H1 (cell line): ENCODE measurements at places on chromosomes 3 and 15.

- DNase-seq, result peak; percentile 85
These were observed at the start of gene NEDD4 for GRCh38 chr15:55993111-55993803. NEDD4 (minus strand) TSS chr15:55993612; CDS start chr15:55993555, 57 bp downstream.

GRCh38 chr3:100746092-100746491, 36.8 kb downstream of the TFG start:
- DNase-seq, result no peak

GRCh38 chr3:15273227-15273626, 59.2 kb downstream of the SH3BP5 start:
- no peak for DNase-seq

DNA sequence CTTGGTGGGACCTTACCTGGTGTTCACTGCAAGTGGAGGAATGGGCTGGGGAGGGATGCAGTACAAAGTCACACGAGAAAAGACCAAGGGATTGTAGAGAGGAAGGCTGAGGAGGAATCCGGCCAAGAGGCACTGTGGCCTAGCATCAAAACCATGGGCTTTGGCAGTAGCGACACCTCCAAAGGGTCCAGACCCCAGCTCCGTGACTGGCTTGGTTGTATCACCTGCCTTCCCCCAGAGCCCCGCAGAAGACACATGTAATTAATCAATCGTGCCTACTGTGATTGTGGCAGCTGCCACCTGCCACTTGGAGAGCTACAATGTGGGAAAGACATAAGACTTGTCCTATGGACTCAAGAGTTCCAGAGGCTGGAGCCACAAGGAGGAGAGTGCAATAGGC, 54.7 kb downstream of the ST8SIA2 start:
- no peak for DNase-seq

DNA sequence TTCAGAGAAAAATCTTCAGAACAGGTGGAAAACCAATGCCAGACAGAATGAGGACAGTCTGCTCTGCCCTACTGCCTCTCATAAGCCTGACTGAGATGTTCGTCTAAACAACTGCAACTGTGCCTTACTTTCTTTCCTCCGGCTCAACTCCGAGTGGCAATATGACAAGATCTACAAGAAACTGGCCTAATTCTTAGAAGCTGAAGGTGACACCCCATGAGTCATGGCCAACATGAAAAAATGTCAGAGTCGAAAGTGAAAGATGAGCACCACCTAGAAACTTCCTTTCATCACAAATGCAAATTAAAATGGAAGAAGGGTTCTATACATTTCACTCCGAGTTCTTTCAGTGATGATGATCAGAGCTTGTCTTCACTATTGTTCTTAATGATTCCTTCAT, 12.9 kb downstream of the PCYT1A start:
- no peak for DNase-seq

- DNase-seq, result no peak
These were observed 2.1 kb downstream of the MAGEL2 start for GRCh38 chr15:23645371-23646164.

- peak; percentile 32 for DNase-seq
These were observed 59.9 kb upstream of the MCF2L2 start for GRCh38 chr3:183488343-183488742.

DNA sequence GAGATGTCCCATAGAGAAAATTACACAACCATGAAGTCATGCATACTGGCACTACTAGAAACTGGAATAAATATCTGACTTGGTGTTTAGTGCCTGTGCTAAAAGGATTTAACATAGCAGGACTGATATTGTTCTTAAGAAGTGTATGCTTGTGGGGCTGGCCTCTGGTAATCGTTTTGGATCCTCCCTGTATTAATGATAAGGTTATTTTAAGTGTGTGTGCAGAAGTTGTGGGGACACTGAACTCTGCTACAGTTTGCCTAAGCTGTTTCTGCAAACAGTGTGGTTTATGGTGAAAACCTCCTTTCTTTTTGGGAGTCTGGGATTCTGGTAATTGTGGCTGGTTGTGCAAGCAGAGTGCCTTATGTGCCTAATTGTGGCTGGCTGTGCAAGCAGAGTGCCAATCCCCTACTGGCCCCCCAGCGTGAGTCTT, 120.8 kb downstream of the CLASP2 start:
- DNase-seq, result no peak

DNA sequence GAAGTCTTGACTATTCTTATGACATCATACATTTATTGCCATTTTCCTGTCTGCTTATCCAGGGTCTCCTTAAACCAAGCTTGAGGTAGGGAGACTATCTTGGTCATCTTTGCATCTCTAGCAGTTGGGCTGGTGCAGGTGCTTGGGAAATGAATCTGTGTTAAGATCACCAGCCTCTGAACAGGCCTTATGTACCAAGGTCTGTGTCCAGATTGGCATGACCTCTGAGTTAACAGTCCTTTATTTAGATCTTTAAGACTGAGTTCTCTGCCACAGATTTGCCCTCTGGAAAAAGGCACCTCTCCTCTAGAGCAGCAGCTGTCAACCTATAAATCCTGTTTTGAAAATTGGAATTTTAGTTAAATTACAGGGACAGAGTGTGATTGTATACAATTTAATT, 35.4 kb downstream of the RAB7A start:
- no peak for DNase-seq

DNA sequence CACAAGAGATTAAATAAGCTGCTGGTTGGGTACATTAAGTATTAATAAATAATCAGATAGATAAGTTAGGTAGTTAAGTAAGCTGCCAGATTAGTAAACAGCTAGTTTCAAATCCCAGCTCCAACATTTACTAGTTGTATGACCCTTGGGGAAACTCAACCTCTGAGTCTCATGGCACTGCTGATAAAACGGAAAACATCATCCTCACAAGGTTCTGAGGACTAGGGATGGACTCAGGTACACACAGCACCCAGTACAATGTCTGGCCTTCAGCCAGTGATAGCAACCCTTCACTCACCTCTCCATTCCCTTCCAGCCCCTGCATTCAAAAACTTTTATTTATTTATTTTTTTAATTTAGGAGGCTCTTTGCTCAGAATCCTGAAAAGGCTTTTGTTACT, 32.3 kb downstream of the B3GNT5 start:
- no peak for DNase-seq

DNA sequence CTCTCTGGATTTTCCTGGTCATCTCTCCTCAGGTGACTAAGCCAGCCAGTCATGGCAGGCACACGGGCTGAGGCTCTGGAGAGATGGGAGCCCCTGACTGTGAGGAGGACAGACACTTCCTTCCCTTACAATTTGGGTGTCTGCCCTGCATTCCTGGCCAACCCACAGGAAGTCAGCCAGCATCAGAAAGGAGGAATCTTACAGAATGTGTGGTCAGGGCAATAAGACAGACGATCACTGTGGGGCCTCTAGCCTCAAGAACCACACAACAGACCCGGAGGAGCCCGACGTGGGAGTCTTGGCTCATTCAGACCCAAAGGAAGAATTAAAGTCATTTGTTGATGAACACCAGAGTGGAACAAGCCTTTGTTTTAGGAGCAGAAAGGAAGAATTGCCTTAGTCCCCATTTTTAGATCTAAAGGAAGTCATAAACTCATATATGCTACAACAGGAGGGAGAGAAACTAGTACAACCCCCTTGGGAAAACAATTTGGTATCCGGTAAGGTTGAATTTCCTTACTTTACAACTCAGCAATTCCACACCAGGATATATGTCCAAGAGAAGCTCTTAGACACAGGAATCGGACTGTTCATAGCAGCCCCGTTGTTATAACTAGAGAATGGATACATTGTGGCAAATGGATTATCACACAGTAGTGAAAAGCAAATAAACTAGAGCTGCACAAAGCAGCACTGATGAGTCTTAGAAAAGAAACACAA, 62.2 kb downstream of the ABTB1 start:
- no peak for DNase-seq

GRCh38 chr3:151923901-151924300, 50.5 kb downstream of the SUCNR1 start:
- DNase-seq, result no peak

- DNase-seq, result peak; percentile 84
These were observed 1.4 kb downstream of the KBTBD13 start for GRCh38 chr15:65077981-65078352.

DNA sequence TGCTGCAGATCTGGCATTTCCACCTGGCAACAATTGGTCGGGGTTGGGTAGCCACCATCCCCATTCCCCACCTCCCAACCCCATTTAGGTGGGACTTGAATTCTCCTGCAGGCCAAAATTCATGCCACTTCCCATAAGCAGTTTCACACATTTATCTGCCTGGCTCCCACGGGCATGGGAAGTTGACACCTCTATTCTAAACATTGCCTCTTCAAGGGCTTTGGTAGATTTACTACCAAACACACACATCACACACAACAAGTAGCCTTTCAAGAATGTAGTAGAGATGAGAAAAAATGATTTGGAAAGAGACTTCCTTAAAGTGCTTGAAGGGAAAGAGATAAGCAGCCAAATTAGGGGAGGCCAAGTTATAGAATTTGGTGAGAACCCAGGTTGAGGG, 30.9 kb downstream of the ZBTB38 start:
- DNase-seq, result no peak

- DNase-seq, result no peak
These were observed 202.1 kb downstream of the GREM1 start for GRCh38 chr15:32919749-32920414.

DNA sequence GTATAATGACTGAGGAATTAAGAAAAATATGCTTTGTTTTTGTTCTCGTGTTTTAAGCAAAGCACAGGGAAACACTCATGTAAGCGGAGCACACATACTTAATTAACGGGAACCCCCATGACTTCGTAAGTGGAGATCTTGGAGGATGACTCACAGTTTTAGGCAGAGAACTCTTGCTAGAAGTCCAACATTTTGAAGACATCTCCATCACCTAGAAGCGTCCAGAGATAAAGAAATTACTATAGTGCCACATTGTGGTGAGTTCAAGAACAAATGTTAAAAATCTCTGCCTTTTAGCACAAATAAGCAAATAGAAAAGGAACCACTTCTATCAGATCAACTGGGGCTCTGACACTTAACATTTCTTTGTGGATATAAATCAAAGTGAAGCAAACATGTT, 194.1 kb upstream of the ARHGEF26 start:
- DNase-seq, result no peak

- no peak for DNase-seq
These were observed 256.4 kb downstream of the TLE3 start for GRCh38 chr15:69841113-69841828.

DNA sequence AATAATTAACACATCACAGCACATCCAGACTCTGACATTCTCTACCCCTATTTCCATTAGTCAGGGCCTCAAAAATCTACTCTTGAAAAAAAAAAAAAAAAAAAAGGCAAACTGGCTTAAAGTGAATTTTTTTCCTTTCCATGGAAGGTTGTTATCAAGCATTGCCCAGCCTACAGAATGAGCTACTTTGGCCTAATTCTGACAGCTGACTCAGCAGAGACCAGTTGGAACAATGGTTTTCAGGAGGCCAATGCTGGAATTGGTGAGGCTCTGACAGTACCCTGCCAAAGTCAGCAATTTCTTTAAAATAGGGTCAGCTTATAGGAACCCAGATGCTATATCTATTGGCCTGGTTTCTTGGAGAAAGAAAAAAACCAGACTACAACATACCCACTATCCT, 454.7 kb downstream of the MAGI1 start:
- DNase-seq, result no peak

DNA sequence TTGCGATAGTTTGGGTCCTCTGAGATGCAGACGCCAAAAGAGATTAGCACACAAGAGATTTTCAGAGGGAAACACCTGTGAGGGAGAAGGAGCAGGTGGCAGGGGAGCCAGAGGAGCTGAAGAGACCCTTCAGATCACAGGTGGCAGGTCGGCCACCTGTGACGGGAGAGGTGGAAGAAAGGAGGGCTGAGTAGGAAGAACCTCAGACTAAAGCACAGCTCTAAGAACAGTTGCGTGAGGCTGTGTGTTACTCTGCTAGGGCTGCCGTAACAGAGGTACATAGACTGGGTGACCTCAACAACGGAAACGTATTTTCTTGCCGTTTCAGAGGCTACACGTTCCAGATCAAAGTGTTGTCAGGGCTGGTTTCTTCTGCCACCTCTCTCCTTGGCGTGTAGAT, 38.5 kb downstream of the C2CD4A start:
- no peak for DNase-seq

GRCh38 chr15:66293419-66294156, at the start of gene DIS3L:
DIS3L (plus strand) TSS chr15:66293568; CDS start chr15:66293597, 29 bp downstream.
- peak; percentile 80 for DNase-seq

DNA sequence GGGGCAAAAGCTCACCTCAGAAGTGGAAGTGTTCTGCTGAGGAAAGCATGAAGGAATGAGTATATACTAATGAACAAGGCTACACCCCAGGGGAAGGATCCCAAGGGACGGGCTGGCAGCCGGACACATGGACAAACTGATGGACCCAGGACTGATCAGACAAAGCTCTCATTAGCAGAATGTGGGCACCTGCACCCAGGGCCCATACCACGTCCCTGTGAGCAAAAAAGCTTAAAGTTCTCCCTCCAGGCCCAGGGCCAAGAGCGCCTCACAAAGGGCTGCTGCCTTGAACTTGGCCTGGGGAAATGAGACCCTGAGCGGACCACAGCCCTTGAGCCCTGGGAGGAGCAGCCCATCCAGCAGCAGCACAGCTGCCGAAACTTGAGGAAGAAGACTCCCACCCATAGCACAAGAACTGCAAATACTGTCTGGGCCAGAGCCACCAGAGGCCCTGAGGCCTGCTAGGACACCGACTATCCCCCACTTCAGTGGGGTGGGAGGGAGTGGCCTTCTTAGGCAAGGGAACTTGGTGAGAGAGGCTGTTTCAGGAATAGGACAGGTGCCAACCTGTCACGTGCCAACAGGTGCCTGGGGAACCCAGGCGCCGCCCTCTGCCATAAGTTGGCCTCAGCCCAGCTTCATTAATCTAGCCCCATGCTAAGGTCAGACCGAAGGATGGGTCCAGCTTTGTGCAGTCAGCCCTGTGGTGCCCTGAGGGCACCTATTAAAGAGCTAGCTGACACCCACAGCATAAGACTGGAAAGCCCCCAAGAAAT, 2.3 kb upstream of the GMPPB start:
- no peak for DNase-seq

- DNase-seq, result no peak
These were observed 205.9 kb downstream of the MBNL1 start for GRCh38 chr3:152474585-152474984.

DNA sequence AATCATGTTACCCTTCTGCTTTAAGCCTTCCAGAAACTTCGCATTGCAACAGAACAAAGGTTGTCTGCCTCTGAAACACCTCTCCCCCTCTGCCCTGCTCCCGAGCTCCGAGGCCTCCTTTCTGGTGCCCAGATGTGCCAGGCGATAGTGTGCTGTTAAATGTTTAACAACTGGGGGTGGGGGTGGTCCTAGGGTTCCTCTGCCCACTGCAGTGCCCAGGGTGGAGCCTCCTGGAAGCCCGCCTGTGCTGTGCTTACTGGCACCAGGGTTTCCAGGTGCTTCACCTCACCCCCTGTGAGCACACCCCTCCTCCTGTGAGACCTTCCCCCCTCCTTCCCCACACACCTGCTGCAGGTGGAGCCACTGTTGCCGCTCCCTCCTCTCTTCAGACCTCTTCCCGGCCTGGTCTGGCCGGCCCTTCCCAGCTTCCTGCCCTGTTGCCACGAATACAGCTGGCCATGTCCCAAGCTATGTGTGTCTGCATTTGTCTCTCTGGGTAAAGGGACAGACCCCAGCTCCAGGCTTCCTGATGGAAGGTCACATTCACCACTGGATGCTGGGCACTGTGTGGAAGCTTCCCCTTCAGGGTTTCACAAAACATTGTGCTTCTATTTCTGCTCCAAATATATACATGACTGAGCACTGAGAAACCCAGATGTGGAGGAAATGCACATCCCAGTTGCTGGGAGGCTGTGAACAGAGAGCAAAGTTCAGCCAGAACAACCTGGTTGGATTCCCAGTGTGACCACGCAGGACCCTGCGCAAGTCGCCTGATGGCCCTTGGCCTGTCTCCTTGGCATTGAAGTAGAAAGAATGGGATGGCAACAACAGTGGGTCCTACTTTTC, 37.2 kb downstream of the MGLL start:
- no peak for DNase-seq
